Right forelimb (tissue), 1 donor: ENCODE measurements at places on chromosomes 11 and 22.

DNA sequence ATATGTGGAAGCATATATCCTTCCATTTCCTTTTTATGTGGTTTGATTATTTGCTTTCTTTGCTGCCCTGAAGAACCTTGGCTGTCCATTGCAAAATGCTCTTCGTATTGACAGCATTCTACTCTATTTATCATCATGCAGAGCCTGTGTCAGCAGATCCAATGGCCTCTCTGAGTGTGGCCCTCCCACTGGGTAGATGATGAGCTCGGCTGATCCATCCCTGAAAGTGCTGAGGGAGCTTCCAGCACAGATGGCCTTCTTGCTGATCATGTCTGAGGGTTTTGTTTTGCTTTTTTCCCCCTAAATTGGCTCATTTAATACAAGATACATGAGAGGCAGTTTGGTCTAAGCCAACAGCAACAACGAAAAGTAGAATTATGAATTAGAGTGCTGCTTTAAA is 181.0 kb downstream of the GRIA4 start:
- no peak for DNase-seq

DNA sequence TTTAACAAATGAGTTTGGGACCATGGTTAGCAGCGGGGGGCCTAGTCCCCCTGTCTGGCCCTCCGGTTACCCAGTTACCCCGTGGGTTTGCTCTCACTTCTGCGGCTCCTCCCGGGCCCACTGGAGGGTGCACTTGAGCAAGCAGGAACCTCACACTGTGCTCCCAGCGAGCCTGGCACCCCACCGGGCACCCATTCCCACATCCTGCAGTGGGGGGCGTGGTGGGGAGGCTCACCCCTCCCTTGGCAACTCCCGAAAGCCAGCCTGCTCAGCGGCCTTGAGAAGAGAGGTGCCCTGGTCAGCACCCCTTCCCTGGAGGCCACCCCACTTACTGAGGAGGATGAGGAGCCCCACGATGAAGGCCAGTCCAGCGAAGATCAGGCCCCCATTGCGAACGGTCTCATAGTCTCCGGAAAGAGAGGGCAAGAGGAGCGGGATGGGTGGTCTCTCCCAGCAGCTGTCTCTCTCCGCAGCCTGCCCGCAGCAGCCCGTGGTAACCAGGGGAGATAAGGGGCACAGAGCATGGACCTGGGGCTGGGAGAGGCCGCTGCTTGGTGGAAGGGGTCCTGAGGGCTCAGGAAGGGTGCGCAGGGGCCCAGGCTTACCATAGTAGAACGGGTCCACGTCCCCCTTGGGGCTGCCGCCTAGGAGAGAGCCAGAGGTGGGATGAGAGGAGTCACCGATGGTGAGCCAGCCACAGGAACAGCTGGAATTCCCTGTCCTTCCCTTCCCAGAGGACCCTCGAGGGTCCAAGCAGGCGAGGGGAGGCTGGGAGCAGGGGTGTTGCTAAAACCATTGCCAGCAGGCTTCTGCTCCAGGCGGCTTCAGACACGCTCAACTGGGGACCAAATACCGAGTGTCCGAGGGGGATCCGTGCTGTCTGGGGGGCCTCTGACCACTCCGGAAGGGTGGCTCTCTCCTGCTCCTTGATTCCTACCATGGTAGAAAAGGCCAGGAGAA is 2.2 kb downstream of the FXYD2 start:
- DNase-seq: no peak

DNA sequence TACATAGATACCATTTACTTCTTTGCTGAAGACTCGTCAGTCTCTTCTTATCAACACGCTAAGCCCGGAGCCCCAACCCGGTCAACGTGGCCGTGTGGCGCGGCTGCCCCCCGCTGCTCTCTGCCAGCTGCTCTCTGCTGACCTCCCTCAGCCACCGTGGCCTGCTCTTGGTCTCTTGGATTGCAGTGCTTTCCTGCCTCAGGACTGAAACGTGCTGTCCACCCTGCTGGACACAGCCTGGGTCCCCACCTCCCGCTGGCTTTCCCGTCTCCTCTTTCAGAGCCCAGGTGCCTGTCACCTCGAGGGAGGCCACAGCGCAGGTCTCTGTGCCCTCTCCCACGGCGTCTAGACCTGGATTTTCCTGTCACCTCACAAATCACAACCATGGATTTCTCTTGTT is 388.1 kb upstream of the B3GAT1 start:
- no peak for DNase-seq

GRCh38 chr22:45434981-45435380 is 21.5 kb downstream of the RIBC2 start:
- no peak for DNase-seq

DNA sequence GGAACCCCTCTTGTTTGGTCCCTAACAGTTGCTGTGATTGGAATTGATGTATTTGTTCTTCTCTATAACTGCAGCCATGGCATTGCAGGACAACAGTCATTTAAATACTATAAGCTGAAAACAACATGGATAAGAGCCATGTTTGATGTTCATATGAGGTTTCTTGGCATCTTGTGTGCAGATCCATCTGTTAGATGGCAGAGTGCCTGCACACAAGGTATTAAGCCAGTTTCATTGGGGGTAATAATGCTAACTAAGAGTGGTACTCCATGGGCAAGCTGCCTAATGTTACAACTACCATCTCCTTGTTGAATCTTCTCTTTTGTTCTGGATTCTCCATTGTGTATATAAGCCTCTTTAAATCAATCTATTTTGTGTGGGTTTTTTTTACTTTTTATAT is 206.0 kb upstream of the CHORDC1 start:
- no peak for DNase-seq

- peak; percentile 61 for DNase-seq
Observed at GRCh38 chr11:7514099-7514591, 346 bp downstream of the PPFIBP2 start.

GRCh38 chr22:47589271-47590250 is 827.1 kb downstream of the TBC1D22A start:
- no peak for DNase-seq

DNA sequence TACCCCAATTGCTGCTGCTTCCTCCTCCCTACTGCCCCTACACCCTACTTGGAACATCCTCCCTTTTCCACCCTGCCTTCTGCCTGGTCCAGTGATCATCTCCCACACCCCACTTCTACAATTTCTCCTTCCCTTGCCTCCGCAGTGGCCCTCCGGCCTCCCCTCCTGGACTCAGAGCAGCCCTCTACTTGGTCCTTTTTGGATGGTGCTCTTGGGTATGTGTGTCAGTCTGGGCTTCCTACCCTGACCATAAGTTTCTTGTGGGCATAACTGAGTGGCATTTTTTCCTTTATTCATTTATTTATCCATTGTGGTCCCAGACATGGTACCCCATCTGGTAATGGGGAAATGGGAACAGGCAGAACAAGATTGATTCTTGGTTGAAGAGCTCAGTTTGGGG is 111.4 kb upstream of the NAV2 start:
- DNase-seq: no peak

DNA sequence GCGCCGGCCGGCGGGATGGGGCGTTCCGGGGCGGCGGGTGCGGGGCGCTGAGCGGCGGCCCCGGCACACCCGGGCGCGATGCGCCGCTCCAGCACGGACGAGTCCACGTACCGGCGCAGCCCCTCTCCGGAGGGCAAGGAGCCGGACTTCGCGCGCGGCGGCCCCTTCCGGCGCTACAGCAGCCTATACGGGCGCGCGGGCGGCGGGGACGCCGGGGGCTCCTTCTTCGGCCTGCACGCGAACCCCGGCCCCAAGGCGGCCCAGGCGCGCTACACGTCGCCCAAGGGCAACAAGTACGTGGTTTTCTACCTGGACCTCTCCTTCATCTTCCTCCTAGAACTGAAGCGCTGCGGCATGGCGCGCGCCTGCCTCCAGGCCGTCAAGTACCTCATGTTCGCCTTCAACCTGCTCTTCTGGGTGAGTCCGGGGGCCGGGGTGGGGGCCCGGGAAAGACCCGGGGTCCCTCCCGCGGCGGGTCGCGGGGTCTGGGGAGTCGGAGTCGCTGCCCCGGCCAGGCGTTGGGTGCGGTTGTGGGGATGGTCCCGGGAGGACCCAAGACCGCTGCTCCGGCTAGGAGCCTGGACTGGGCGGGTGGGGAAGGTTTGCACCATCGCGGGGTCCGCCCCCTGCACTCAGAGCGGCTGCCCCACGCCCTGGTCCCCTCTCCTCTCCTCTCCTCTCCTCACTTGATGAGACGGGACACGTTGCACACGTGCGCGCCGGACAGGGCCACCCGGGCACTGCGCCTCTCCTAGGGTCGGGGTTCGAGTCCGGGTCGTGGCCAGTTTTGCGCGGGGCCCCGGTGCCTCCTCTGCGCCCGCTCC is 7.5 kb downstream of the TSPAN4 start:
- DNase-seq: no peak

- peak; percentile 76 for DNase-seq
Observed at GRCh38 chr11:117809236-117810055, 12.4 kb upstream of the DSCAML1 start.

DNA sequence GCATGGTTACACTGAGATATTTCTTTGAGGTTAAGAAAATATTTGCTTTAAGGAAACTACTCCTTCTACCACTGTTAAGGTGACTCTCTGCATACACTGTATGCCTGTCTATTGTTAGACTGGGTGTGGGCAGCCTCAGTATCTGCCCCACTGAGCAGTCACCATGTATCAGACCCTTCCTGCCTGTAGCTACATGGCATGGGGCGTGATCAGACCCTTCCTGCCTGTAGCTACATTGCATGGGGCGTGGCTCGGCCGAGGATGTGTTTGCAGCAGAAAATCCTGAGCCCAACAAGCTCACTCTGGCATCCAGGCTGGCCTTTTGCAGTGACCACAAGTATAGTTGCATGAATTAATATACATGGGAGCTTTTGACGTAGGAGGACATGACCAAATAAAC is 669.4 kb downstream of the OPCML start:
- no peak for DNase-seq

DNA sequence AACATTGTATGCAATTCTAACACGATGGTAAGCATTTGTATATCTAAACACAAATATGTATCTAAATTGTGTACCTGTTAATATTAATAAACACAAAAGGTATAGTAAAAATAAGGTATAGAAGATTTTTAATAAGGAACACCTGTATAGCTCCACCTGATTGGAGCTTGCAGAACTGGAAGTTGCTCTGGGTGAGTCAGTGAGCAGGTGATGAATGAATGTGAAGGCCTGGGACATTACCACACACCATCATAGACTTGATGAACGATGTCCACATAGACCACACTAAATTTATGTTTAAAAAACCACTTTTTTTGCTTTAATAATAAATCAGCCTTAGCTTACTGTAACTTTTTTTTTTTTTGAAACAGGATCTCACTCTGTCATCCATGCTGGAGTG is 97.6 kb upstream of the CLMP start:
- DNase-seq: no peak

GRCh38 chr11:112836256-112836602 is 125.0 kb upstream of the NCAM1 start:
- no peak for DNase-seq

DNA sequence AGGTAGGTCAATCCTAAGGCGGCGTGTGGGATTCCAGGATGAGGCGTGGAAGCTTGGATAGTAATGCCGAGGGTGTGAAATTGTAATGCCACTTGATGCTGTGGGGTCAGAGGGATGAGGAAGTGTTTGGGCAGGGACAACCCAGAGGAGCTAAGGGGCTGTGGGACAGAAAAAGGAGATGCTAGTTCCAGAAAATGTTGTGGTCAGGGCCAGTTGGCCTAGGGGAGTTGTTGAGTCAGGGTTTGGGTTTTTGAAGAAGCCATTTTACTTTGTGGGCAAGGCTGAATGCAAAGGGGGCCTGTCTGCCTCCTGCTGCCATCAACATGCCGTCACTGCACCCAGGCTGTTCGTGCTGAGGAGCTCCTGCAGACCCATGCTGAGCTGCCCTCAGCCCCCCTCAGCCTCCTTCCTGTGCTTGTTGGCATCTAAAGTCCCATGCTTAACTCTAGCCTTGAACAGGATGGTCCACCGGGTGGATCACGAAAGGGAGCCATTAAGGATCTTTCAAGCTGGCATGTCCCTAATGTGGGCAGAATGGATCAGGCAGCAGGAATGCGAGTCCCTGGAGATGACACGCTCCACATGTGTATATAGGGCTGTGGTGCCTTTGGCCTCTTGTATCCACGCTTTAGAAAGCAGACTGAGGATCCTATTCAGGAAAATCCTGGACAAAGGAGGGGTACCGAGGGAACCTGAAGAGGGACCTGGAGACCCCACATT is 2.1 kb downstream of the C11orf16 start:
- no peak for DNase-seq

GRCh38 chr11:125224391-125225021 is 60.0 kb downstream of the PKNOX2 start:
- DNase-seq: no peak

DNA sequence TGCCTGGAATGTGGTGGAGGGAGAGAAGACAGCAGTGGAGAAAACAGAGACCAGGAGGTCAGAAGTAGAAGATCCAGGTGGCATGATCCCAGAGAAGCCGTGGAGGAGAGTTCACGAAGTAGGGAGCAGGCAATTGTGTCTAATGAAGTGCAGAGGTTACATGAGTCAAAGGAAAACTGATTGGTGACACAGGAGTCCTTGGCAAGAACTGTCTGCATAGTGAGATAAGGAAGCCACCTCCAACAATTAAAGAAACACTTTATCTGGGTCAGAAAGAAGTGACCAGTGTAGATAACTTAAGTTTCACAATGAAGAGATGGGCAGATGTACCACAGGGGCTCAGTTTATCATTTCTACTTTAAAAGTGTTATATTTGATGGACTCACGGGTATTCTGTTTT is 57.0 kb upstream of the PTH start:
- no peak for DNase-seq

DNA sequence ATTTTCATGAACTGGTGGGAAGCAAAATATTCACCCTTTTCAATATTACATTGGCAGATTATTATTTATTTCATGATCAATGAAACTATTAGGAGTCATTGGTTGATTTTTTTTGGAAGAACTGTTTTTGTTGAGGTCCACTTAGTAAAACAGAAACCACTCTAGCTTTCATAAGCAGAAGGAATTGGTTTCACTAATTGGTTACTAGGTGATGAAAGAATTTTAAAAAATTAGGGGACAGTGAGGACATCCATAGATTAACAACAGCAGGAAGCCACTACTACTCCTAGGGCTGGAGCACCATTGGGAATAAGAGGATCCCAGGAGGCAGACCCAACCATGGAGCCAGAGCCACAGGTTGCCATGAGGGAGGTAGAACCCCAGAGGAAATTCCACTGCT is 74.4 kb upstream of the KCNA4 start:
- no peak for DNase-seq
